ENCODE measurements at places on chromosomes 16 and 17. TPM values are rescaled to one million over a fixed set of nuclear protein-coding genes. Genes with fewer than 3 reads are reported as not detected.

GRCh38 chr16:82506692-82507670 lies 119.8 kb upstream of the CDH13 start:
- no peak overlapping the region for H3K27ac ChIP-seq
- peaks cover 6% of the 10 kb centered on the region for H3K4me1 ChIP-seq
- no peak overlapping the region for H3K4me3 ChIP-seq
- H3K27me3 ChIP-seq: no peaks in the 10 kb centered on the region

ABCA9 gene
- total RNA-seq: 37.1 TPM

ZSCAN10 gene
- total RNA-seq: not detected

DNA sequence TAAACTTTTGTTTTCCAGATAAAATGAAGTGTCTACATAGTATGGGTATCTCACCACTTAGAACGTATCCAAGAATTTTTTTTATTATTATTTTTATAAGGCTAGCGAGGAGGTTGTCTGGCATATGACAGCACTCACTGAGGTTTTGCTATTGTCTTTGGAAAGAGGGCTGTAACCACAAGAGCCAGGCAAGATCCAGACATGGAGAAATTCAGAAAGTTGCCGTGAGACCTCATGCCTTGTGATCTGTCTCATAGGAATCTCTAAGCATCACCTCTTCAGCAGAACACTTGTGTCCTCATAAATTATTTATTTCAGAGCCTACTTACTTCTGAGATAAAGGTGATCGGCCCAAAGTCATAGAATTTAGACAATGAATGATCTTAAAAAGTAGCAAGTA lies 410.8 kb downstream of the CDH11 start:
- no peak for DNase-seq
- no peak overlapping the region for H3K4me3 ChIP-seq
- H3K4me1 ChIP-seq: no peaks in the 10 kb centered on the region
- no peak overlapping the region for H3K27ac ChIP-seq

KRTAP9-9 gene
- not detected for total RNA-seq

DNA sequence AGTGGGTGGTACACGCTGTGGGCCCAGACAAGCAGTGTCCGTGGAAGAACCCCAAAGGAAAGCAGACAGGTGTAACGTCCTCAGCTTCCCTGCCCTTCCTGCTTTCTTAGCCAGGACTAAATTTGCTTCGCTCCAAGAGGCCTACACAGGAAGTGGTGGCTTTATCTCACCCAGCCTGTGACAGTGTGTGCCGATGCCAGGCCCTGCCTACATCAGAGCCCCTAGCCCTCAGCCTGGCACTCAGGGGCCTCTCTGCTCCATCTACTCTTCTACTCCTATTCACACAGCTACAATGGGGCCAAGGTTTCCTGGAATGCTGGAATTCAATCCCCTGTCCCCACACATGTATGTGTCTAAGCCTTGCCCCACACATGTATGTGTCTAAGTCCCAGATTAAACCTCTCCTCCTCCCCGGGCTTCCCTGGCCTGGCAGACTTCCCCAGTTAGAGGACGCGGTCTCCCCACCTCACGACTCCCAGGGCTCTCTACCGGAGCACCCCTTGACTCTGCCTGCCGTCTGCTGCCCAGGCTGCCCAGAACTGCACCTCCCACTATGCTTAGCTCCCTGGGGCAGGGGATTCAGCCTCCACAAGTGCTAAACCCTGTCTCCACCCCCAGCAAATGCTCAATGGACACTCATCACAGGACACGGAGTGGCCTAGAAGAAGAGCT lies 8.2 kb downstream of the PGAP3 start:
- H3K27me3 ChIP-seq: no peaks in the 10 kb centered on the region
- peaks cover 13% of the 10 kb centered on the region for H3K4me1 ChIP-seq
- no peak overlapping the region for H3K27ac ChIP-seq
- peaks cover 70% of the 10 kb centered on the region for H3K36me3 ChIP-seq
- DNase-seq: no peak

CTRB1 gene
- not detected for total RNA-seq

SYT17 gene
- 13.5 TPM for total RNA-seq

DNA sequence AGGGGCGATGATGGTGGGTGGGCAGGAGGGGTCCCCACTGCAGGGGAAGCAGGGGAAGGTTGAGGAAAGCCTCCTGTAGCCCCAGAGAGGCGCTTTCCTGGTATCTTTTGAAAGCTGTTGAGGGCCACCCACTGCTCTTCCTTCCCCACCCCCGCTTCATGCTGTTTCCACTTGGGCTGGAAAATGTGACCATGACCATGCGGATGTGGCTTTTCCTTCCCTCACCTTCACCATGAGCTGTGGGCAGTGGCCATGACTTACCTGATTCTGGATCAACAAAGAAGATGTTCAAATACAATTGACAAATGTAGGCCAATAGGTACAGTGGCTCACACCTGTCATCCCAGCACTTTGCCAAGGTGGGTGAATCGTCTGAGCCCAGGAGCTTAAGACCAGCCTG lies 13.8 kb downstream of the MVP start:
- no peak overlapping the region for H3K27ac ChIP-seq
- H3K4me1 ChIP-seq: no peaks in the 10 kb centered on the region
- H3K4me3 ChIP-seq: no peak overlapping the region
- no peaks in the 10 kb centered on the region for H3K27me3 ChIP-seq

KRTAP4-2 gene
- total RNA-seq: not detected

DNA sequence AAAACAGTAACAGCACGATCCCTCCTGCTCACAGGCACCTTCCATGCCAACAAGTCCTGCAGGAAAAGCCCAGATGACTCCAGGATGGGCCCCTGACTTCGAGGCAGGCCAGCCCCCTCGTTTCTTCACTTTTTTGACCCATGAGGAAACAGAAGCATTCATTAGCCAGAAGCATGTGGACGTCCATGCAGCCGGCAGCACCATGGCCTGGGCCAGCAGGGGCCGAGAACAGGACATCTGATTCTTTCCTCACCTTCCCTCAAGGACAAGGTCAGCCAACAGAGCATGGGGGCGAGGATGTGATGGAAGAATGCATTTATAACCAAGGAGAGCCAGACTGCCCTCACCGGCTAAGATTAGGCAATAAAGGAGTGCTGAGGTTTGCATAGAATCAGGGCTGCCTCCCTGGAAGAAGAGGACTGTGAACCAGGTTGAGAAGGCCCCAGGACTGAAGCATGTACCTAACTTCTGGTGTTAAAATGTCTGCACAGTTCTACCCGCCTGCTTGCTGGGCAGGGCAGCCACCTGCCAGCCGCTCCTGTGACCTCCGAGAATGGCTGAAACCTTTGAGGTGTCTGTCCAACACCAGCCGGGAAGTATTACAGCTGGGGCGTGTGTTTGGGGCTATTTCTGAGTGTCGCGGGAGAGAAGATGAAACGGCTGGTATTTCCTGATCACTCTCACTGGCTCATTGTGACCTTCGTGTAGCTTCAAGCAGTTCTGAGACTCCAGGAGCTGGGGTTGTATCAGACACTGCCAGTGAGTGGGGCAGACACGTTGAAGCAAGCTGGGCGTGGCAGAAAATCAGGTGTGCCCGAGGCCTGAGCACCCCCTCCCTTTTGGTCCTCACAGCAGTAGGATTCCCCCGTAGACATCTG lies 94.0 kb upstream of the TNRC6C start:
- peaks cover 40% of the 10 kb centered on the region for H3K4me1 ChIP-seq
- H3K4me3 ChIP-seq: no peak overlapping the region
- no peaks in the 10 kb centered on the region for H3K36me3 ChIP-seq

GNAO1 gene
- 75.7 TPM for total RNA-seq

KRTAP4-16 gene
- total RNA-seq: not detected

ALOX15B gene
- total RNA-seq: 0.10 TPM

SPAG5 gene
- 14.1 TPM for total RNA-seq

DNA sequence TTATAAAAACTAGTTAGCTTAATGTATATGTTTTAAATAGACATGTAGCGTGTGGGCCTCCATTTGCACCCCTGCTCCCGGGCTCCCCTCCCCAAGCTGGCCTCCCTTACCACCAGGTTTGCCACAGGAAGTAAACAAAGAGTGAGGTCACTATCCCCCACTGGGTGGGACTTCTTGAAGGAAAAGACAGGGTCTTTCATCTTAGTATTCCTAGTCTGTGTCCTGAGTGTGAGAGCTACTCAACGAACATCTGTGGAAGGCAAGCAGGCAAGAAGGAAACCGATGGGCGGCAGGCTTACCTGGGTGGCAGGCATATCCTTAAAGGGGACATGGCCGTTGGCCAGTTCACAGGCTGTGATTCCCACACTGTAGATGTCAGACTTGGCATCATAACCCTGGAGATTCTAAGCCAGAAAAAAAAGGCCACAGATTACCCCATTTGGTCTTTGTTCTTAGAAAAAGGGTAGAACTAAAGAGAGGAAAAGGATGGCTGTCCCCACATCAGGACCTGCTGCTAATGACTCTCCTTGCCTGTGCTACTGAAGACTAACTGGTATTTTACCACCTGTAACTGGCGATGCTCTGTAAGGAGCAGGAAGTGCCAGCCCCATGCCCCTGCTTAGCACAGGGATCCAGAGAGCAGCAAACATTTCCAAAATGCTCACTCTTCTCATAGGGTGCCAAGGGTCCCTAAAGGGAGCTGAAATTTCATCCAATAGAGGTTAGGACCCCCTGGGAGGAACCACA lies 6.6 kb upstream of the LIMD2 start:
- peaks cover 89% of the 10 kb centered on the region for H3K36me3 ChIP-seq
- no peak overlapping the region for H3K4me3 ChIP-seq
- peaks cover 13% of the 10 kb centered on the region for H3K4me1 ChIP-seq
- H3K27me3 ChIP-seq: no peaks in the 10 kb centered on the region

CFAP97D1 gene
- not detected for total RNA-seq

- H3K36me3 ChIP-seq: peaks cover 95% of the 10 kb centered on the region
- H3K27me3 ChIP-seq: no peaks in the 10 kb centered on the region
- H3K4me3 ChIP-seq: no peak overlapping the region
Observed at GRCh38 chr16:2088759-2089358, 41.1 kb downstream of the TSC2 start.

CCDC154 gene
- 0.59 TPM for total RNA-seq

- no peaks in the 10 kb centered on the region for H3K27me3 ChIP-seq
- H3K36me3 ChIP-seq: no peaks in the 10 kb centered on the region
- no peak overlapping the region for H3K27ac ChIP-seq
- DNase-seq: no peak
- H3K4me1 ChIP-seq: peaks cover 20% of the 10 kb centered on the region
- H3K4me3 ChIP-seq: no peak overlapping the region
Observed at GRCh38 chr16:11370084-11370931, 25.0 kb downstream of the RMI2 start.

TMEM94 gene
- 23.2 TPM for total RNA-seq

SLFN12L gene
- total RNA-seq: 0.22 TPM

- no peaks in the 10 kb centered on the region for H3K4me1 ChIP-seq
- peaks cover 2% of the 10 kb centered on the region for H3K36me3 ChIP-seq
- H3K27me3 ChIP-seq: no peaks in the 10 kb centered on the region
- H3K27ac ChIP-seq: no peak overlapping the region
- H3K4me3 ChIP-seq: no peak overlapping the region
- DNase-seq: no peak
Observed at GRCh38 chr16:27907457-27907972, 156.0 kb downstream of the GSG1L start.

CCL8 gene
- 0.72 TPM for total RNA-seq

ATP2C2 gene
- total RNA-seq: 1.4 TPM

EVI2A gene
- 20.4 TPM for total RNA-seq

CNGB1 gene
- 6.5 TPM for total RNA-seq
